ENCODE measurements at places on chromosomes 3 and 15.

DNA sequence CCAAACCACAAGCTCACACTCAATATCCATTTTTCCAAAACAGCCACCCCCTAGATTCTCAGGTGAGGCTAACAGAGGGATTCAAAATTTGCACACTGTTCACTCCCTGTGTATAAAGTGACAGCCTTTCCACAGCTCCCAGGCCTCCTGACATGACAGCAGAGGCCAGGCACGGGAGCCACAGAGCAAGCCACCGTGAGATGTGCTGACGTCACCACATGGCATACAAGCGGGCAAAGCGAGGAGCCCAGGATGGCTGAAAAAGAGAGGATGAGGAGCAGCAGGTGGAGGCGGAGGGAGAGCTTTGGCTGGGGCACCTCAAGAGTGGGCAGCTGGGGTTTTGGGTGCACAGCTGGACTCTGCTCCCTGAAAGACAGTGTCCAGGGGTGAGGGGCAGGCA is 27.1 kb downstream of the EHD4 start:
- no peak for DNase-seq

GRCh38 chr3:4939276-4939675 is 40.0 kb upstream of the BHLHE40 start:
- DNase-seq, result no peak

- no peak for DNase-seq
Observed at GRCh38 chr3:180000500-180000899, 36.2 kb downstream of the PEX5L start.

- DNase-seq, result no peak
Observed at GRCh38 chr3:123449997-123450604, 1.2 kb upstream of the ADCY5 start.

- peak; percentile 38 for DNase-seq
Observed at GRCh38 chr15:89356634-89357298, 22.1 kb upstream of the POLG start.

DNA sequence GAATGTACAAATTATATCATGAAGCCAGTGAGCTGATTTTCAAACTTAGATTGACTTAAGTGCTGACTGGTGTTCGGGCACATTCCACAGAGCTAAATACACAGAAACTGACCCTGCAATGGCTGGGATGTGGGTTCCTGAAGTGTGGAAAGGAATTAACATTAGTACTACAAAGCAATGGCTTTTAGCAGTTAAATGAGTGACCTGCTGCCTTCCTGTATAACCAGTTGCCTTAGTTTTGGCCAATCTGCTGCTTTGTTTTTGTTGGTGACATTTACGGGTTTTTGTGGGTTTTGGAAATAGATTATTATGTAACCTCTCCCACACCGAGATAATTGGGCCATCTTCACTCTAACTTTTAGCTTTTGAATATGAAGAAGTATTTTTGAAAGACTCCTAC is 2.4 kb upstream of the SKIC8 start:
- no peak for DNase-seq

- no peak for DNase-seq
Observed at GRCh38 chr15:100704281-100705055, 102.1 kb downstream of the ASB7 start.

DNA sequence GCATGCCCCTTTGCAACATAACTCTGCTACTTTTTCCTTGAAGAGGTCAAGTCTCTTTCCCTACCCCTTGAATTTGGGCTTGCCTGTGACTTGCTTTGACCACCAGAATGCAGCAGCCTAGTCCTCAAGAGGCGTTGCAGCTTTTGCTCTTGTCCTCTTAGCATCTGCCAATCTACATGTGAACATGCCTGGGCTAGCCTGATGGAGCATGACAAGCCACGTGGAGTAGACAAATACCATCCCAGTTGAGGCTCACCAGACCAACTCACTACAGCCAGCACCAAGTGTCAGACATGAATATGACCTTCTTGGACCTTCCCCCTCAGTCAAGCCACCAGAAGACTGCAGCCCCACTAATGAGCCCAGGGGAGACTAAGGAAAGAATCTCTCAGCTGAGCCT is 32.9 kb downstream of the AMOTL2 start:
- no peak for DNase-seq

DNA sequence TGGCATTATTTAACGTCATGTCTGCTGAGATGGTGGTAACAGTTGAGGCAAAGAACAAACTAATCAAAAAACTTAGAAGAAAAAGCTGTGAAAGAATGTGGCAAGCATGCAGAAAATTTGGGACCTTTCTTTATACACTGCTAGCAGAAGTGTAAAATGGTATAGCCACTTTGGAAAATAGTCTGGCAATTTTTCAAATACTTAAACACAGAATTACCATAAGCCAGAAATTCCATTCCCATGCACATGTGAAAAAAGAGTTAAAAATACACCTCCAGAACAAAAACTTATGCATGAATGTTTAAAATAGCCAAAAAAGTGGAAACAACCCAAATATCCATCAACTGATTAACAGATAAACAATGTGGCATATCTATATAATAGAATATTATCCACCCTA is 613.3 kb downstream of the TBL1XR1 start:
- no peak for DNase-seq

DNA sequence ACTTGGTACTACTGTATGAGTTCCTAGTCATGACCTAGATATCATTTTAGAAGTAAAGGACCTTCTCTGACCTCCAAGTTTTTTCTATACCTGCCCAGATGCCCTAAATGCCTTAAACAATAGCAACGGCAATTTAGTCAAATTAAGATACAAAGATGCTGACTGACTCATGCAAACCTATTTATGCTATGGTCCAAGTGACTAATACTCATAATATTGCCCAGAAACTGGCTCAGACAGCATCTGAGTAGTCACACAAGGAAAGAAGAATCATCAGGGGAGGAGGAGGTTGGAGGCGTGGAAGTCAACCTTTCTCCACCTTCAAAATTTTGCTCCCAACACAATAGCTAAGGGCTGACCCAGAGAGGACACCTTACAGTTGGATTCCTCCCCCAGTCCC is 6.8 kb downstream of the FYCO1 start:
- DNase-seq, result no peak

- no peak for DNase-seq
Observed at GRCh38 chr3:191380001-191380400, 49.7 kb upstream of the UTS2B start.

DNA sequence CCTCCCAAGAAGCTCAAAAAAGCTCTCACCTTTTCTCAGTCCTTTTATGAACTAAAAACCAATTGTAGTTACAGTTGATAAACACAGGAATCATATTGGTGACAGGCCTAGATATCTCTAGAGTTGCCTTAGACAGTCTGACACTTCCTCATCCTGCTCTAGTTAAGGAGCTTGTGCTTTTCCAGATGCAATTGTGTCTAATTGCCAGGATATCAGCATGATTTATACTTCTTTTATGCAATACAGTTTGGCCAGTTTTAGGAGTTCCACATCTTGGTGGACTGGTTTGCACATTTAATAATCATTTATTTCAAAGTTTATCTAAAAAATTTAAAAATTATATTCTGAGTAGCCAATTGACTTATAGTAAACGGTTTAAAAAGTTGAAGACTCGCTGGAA is 95.7 kb downstream of the DUT start:
- no peak for DNase-seq

- DNase-seq, result no peak
Observed at GRCh38 chr3:22594990-22595389, 608.1 kb upstream of the UBE2E2 start.

- no peak for DNase-seq
Observed at GRCh38 chr3:32961189-32961715, 9.8 kb downstream of the CCR4 start.

GRCh38 chr3:50388720-50389413 is 29.5 kb upstream of the TMEM115 start:
- DNase-seq, result no peak

DNA sequence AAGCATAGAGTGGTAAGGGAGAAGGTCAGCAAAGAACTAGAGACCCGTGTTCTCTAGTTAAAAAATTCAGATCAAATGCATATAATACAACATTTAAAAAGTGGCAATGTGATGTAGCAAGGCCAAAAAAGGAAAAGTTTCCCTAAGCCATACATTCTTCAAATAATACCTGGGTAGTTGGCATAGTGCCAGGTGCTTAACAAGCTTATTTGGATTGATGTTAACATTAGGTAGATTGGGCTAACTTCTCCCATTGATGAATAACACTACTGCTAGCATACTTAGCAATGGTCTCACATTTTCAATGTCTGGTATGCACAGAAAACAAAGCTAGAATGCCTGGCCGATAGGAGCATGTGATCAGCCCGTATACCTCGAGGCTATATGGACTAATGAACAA is 283.6 kb upstream of the RARB start:
- DNase-seq, result no peak

GRCh38 chr3:151198849-151199248 is 4.2 kb downstream of the GPR171 start:
- DNase-seq, result no peak

- DNase-seq, result peak; percentile 92
Observed at GRCh38 chr15:40379853-40380252, 2.7 kb upstream of the KNSTRN start.

DNA sequence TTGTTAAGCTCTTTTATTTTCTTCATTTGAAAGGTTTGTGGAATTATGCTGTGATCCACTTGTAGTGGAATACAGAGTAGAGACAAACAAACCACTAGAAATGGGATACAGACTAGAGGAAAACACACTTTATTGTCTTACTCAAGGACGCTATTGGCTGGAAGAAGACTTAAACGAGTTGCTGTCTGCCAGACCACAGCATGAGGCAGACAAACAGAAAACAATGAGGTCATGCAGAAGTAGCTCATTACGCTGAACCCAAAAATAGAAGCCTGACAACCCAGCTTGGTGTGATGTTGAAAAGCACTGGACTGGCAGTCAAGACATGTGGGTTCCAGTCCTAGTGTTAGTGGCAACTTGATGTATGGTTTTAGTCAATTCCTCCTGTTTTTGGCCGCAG is 62.4 kb upstream of the P3H2 start:
- DNase-seq, result peak; percentile 18

GRCh38 chr15:66565741-66566144 is at the start of gene LCTL:
Gene LCTL (minus strand): TSS chr15:66565998. CDS start chr15:66565365, 633 bp downstream.
- peak; percentile 14 for DNase-seq

DNA sequence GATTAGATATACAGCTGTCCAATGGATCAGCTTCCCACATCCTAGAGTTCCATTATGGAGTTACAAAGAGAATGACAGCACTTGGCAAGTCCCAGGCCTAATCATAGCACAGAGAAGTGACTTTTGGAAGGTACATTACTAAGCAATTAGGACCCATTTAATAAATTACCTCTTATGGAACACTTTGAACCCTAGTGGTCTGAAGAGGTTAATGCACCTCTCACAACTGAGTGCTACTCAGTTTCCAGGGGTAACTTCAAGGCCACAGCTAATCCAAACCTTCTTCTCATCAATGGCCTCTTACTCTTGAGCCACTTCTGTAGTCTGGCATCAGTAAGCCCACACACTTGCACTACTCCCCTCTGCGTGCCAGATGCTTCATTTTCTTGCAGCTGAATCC is 34.9 kb upstream of the MEIS2 start:
- no peak for DNase-seq

DNA sequence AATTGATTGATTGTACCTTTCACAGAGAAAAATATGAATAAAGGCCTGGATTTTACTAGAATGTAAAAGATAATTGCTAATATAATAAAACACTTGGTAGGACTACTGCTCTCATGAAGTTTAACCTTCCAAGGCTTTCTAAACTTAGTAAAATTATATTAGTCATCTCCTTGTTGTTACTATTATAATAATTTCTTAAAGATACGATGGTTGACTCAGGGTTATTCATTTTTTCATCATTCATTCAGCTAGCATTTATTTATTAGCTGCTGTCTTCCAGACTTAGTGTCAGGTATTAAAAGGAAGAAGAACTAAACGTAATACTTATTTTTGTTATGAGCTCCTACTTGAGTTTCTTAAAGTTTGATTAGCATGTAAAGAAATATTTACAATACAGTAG is 771.6 kb upstream of the NR2F2 start:
- no peak for DNase-seq

DNA sequence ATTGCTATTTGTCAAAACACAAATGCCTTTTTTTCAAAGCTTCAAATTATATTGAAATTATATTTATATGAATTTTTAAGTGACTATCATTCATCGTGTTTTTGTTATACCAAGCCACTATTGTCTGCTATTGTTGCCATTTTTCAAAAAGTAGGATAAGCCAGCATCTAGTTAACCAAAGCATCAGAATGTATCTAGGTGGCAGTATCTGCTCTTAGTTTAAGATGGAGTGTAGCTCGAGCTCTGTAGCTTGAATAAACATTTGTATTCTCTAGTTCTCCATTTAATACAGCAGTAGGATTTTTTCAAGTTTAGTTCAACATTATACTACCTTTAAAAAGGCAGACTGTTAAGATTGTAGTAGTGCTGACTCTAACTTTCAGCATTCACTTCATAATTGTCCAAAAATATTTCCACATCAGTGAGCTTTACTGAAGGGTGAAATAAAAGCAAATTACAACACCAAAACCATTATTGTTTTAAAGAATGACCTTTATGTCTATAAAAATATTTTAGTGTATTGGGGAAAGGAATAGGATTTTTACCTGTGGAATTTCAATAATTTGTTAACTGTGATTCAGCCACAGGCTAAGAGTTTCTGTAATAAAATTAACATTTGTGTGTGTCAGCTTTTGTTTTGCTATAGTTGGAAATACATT is 19.6 kb upstream of the C15orf61 start:
- peak; percentile 46 for DNase-seq

- no peak for DNase-seq
Observed at GRCh38 chr15:68593828-68594532, 15.2 kb downstream of the CORO2B start.

- DNase-seq, result no peak
Observed at GRCh38 chr3:64061628-64062027, 38.3 kb upstream of the PSMD6 start.

DNA sequence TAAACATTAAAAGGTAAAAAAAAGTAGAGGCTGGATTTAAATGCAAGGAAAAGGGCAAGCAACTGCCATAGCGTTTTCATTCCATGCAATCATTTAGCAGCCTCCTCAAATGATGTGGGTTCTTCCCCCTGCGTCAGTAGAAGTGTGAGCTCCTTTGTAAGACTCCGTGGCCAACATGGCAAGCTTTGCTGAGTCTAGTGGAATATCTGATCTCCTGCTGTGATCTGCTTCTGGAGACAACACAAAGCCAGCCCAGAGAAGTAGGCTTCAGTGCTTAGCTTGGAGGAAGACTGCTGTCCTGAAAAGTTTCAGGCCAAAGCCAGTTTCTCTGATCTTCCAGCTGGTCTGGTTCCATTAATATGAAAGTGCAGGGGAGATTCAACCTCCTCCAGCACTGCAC is 70.4 kb downstream of the ARPP21 start:
- no peak for DNase-seq

GRCh38 chr3:55160241-55160983 is 232.6 kb upstream of the LRTM1 start:
- DNase-seq, result peak; percentile 94
